ENCODE measurements at places on chromosomes 1 and 21.

- no peak for DNase-seq
Measured at GRCh38 chr1:18927082-18927653, 24.8 kb upstream of the ALDH4A1 start.

DNA sequence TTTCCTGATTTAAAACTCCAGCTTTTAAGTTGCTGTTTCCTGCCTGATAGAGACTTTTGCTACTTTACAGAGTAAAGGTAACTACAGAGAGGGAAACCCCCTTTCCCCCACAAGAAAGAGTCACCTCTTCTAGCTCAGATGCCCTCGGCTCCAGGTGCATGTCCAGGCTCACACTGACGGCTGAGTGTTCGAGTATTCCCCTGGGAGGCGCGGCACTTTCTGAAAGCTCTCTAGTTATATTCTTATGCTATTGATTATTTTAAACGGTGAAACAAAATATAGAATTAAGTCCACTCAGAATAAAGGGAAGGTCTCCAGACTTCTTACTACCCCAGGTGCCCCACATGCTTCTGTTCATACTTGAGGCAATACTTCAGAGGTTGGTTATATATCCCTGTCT is 160.3 kb upstream of the FMN2 start:
- DNase-seq, result no peak

- DNase-seq, result no peak
Measured at GRCh38 chr1:84264961-84265360, 36.5 kb upstream of the SAMD13 start.

- DNase-seq, result no peak
Measured at GRCh38 chr1:8541961-8542521, 224.1 kb downstream of the SLC45A1 start.

GRCh38 chr1:46130606-46131005 is 1.8 kb downstream of the PIK3R3 start:
- no peak for DNase-seq

Data from activated T-helper 1 cell treated with anti-CD3 and anti-CD28 coated beads, Interleukin-2, amount 50 U/mL, for 16 hours (primary cell).